ENCODE measurements at places on chromosomes 4 and X. TPM values are rescaled to one million over a fixed set of nuclear protein-coding genes. Genes with fewer than 3 reads are reported as not detected.
A peak's percentile ranks its signal among the peaks of the same experiment; 100 is the strongest.

GRCh38 chr4:106809076-106809475 lies 227.0 kb downstream of the DKK2 start:
- no peak for DNase-seq

GRCh38 chr4:75412746-75413145 lies 101.5 kb downstream of the RCHY1 start:
- DNase-seq = no peak

- peak; percentile 74 for DNase-seq
Observed at GRCh38 chr4:15781427-15782095, 3.4 kb downstream of the CD38 start.

- no peak for DNase-seq
Observed at GRCh38 chr4:103449296-103450023, 251.3 kb upstream of the CENPE start.

DNA sequence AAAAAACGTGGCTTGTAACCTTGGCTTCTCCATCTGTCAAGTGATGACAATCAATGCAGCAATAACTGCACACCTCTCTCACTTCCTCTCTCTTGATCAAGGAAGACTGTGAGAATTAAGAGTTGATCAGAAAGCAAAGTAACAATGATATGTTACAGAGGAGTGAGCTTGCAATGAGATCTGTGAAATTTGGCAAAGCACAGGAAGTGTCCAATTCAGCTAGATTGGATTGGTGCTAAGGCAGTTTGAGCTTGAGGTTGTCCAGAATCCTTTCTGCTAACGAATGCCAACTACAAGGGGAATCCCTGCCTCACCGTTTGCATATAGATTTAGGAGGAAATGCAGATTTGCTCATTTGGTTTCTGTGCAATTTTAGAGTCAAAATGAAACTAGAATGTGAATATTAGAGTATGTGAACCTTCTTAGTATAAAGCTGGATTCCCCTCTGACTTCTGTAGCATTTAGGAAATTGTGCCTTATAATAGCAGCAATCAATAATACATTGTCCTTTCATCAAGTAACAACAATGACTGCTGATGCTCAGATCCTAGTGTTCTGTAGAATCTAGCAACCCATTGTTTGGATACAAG lies 346.4 kb downstream of the PTTG2 start:
- peak; percentile 59 for DNase-seq

The GATA1 gene
- total RNA-seq = not detected

- DNase-seq = no peak
Observed at GRCh38 chrX:14076639-14077038, 46.9 kb upstream of the GEMIN8 start.

- peak; percentile 35 for DNase-seq
Observed at GRCh38 chrX:39613482-39613995, 484.2 kb downstream of the BCOR start.

- DNase-seq = no peak
Observed at GRCh38 chrX:39765327-39765726, 332.4 kb downstream of the BCOR start.

Data from activated CD4-positive, alpha-beta memory T cell treated with anti-CD3 and anti-CD28 coated beads for 36 hours (primary cell).